Liver (tissue), 10 donors: ENCODE measurements at places on chromosomes 4 and X. TPM values are rescaled to one million over a fixed set of nuclear protein-coding genes. Genes with fewer than 3 reads are reported as not detected.

Gene C1QTNF7
- polyA plus RNA-seq, result 0.55 TPM

Gene BMP15
- polyA plus RNA-seq, result not detected

Gene EXOC1L
- polyA plus RNA-seq, result not detected

Gene ITIH6
- polyA plus RNA-seq, result not detected

DNA sequence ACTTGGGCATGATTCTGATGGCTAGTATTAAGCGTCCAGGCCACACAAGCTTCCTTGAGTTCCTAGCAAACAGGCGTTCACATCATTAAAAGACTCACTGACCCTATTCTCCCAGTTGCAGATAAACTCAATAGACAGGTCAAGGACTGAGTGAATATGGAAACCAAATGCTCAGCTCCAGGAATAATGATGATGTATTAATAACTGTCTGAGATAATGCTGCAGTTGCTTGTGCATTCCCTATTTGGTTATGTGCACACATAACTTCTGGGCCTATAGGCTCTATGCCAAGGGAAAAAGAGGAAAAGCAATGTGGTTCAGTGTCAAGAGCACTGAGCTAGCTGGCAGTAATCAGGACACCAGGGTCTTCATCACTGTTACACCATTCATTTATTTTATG is 3.5 kb downstream of the RAB9B start:
- H3K36me3 ChIP-seq, result no peaks in the 10 kb centered on the region
- H3K4me3 ChIP-seq, result no peak overlapping the region
- no peak for DNase-seq
- H3K27ac ChIP-seq, result no peak overlapping the region
- H3K4me1 ChIP-seq, result no peaks in the 10 kb centered on the region

GRCh38 chrX:14504960-14505538 is 24.3 kb upstream of the GLRA2 start:
- no peak overlapping the region for H3K27ac ChIP-seq
- H3K36me3 ChIP-seq, result no peaks in the 10 kb centered on the region
- no peaks in the 10 kb centered on the region for H3K4me1 ChIP-seq
- peaks cover 9% of the 10 kb centered on the region for H3K27me3 ChIP-seq

GRCh38 chrX:1618689-1619088 is 3.8 kb downstream of the ASMT start:
- no peak overlapping the region for H3K27ac ChIP-seq
- no peak overlapping the region for H3K4me3 ChIP-seq
- DNase-seq, result no peak
- H3K4me1 ChIP-seq, result no peaks in the 10 kb centered on the region
- H3K36me3 ChIP-seq, result no peaks in the 10 kb centered on the region

GRCh38 chr4:80989921-80990544 is 40.5 kb upstream of the BMP3 start:
- H3K4me1 ChIP-seq, result no peaks in the 10 kb centered on the region
- H3K27me3 ChIP-seq, result no peaks in the 10 kb centered on the region
- no peak overlapping the region for H3K4me3 ChIP-seq
- H3K36me3 ChIP-seq, result no peaks in the 10 kb centered on the region
- DNase-seq, result no peak

DNA sequence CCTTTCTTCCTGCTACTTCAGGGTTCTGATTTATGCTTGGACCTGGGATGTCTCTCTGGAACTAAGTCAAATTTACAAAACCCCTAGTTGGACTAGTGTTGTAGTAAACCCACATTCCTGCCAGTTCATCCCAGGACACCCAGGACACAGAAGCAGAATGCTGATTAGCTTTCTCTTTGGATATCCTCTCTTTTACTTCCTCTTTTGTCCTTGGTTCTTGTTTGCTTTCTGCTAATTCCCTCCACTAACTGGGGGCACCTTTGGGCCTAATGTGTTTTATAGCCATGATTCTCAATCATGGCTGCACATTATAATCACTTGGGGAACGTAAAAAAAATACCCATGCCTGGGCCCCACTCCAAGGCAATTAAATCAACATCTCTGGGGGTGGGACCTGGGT is 42.5 kb downstream of the LANCL3 start:
- no peaks in the 10 kb centered on the region for H3K4me1 ChIP-seq
- no peak overlapping the region for H3K4me3 ChIP-seq
- no peaks in the 10 kb centered on the region for H3K36me3 ChIP-seq
- H3K27ac ChIP-seq, result no peak overlapping the region
- no peaks in the 10 kb centered on the region for H3K27me3 ChIP-seq
